ENCODE measurements at places on chromosomes 6 and 20. TPM values are rescaled to one million over a fixed set of nuclear protein-coding genes. Genes with fewer than 3 reads are reported as not detected.

The CDKAL1 gene
- 21.6 TPM for total RNA-seq

The BMP6 gene
- 1.2 TPM for total RNA-seq

The TP53TG5 gene
- 0.85 TPM for total RNA-seq

The C6orf132 gene
- 38.1 TPM for total RNA-seq

The NELFCD gene
- total RNA-seq: 57.6 TPM

The RAB32 gene
- 5.1 TPM for total RNA-seq

The LINC00237 gene
- 0.78 TPM for total RNA-seq

The NOTCH4 gene
- total RNA-seq: 2.4 TPM

The CST4 gene
- not detected for total RNA-seq

The NNAT gene
- total RNA-seq: 59.8 TPM

The ESF1 gene
- total RNA-seq: 25.3 TPM

The VIP gene
- total RNA-seq: not detected

The IGF2R gene
- total RNA-seq: 59.4 TPM
